ENCODE measurements at places on chromosomes 11 and 22.

- H3K27me3 ChIP-seq: peaks cover 54% of the 10 kb centered on the region
- peaks cover 24% of the 10 kb centered on the region for H3K4me1 ChIP-seq
- no peak overlapping the region for H3K27ac ChIP-seq
- no peak overlapping the region for H3K4me3 ChIP-seq
These were observed 1.1 kb upstream of the PHLDB1 start for GRCh38 chr11:118606157-118606843.

- H3K27ac ChIP-seq: no peak overlapping the region
- H3K36me3 ChIP-seq: peaks cover 32% of the 10 kb centered on the region
- H3K27me3 ChIP-seq: no peaks in the 10 kb centered on the region
- peaks cover 59% of the 10 kb centered on the region for H3K4me1 ChIP-seq
These were observed 3.2 kb downstream of the FUT4 start for GRCh38 chr11:94546886-94547285.

DNA sequence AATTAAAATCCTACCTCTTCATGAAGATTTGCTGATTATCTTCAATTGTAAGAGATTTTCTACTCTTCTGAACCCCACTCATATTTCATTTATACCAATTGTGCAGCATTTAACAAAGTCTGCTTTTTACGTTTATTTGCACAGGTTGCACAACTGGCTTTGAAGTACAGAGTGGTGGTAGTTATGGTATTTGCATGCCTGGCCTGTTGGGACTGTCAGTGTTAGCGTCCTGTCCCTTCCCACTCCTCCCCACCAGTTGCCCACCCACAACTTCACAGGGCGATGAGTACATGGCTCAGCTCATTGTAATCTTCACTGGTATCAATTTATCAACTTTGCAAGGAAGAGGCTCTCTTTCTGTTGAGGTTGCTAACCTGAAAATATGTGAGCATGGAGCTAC, 372.3 kb downstream of the AASDHPPT start:
- no peak for DNase-seq
- no peaks in the 10 kb centered on the region for H3K27me3 ChIP-seq
- peaks cover 35% of the 10 kb centered on the region for H3K4me1 ChIP-seq

DNA sequence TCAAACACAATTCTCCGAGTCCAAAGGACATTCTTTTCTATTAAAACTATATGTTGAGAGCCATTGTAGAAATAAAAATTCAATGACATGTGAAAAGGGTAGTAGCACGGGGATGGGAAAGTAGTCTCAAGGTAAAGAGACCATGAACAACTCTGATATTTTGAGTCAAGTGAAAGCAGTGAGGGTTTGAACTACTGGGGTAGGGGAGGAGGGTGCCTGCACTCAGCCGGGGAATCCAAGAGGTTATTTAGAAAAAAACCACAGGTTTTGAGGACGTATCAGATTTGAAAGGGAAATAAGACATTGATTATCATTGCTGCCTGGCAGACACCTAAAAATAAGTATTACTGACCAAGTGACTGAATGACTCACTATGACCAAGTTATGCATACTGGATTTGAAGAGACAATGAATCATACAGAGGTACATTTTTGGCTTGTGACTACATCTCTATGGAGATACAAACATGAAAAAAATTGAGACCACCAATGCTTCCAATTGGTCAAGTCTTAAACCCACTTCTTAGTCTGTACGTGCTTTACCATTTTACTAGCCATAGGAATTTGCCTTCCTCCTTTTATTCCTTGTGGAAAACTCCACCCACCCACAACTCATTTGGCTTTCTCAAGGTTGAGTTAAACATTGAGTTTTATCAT, 2.2 kb upstream of the OR52H1 start:
- DNase-seq: no peak
- peaks cover 4% of the 10 kb centered on the region for H3K27me3 ChIP-seq
- no peaks in the 10 kb centered on the region for H3K36me3 ChIP-seq
- H3K27ac ChIP-seq: no peak overlapping the region
- no peaks in the 10 kb centered on the region for H3K4me1 ChIP-seq

GRCh38 chr11:73197348-73197747, 20.7 kb upstream of the P2RY2 start:
- H3K4me1 ChIP-seq: no peaks in the 10 kb centered on the region
- H3K27ac ChIP-seq: no peak overlapping the region
- no peaks in the 10 kb centered on the region for H3K36me3 ChIP-seq
- no peak overlapping the region for H3K4me3 ChIP-seq
- DNase-seq: no peak
- H3K27me3 ChIP-seq: no peaks in the 10 kb centered on the region

- H3K36me3 ChIP-seq: no peaks in the 10 kb centered on the region
- H3K4me3 ChIP-seq: no peak overlapping the region
- no peaks in the 10 kb centered on the region for H3K27me3 ChIP-seq
- no peaks in the 10 kb centered on the region for H3K4me1 ChIP-seq
- DNase-seq: no peak
- H3K27ac ChIP-seq: no peak overlapping the region
These were observed 39.0 kb downstream of the PDGFD start for GRCh38 chr11:104124979-104125378.

- no peak for DNase-seq
- no peak overlapping the region for H3K27ac ChIP-seq
- no peaks in the 10 kb centered on the region for H3K27me3 ChIP-seq
- H3K36me3 ChIP-seq: no peaks in the 10 kb centered on the region
- H3K4me1 ChIP-seq: no peaks in the 10 kb centered on the region
These were observed 1290.9 kb downstream of the BRD1 start for GRCh38 chr22:48536541-48537342.

DNA sequence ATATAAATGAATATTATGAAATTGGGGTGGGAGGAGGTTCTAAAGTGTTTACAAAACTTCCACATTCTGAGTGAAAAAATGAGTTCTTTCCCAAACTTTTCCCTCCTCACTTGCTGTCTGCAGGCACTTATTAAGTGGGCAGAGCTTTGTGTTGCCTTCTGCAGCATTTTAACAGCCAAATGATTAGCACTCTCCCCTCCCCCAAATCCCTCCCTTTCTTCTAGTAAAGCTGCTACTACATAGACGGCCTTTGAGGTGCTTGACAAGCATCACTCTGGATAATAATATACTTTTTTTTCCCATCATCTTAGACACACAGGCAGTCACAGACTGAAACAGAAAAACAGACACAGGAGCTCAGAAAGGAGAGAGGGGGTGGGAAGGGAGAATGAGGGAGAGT, 493.5 kb downstream of the DLG2 start:
- no peak overlapping the region for H3K27ac ChIP-seq
- no peak for DNase-seq
- no peak overlapping the region for H3K4me3 ChIP-seq
- H3K36me3 ChIP-seq: no peaks in the 10 kb centered on the region

DNA sequence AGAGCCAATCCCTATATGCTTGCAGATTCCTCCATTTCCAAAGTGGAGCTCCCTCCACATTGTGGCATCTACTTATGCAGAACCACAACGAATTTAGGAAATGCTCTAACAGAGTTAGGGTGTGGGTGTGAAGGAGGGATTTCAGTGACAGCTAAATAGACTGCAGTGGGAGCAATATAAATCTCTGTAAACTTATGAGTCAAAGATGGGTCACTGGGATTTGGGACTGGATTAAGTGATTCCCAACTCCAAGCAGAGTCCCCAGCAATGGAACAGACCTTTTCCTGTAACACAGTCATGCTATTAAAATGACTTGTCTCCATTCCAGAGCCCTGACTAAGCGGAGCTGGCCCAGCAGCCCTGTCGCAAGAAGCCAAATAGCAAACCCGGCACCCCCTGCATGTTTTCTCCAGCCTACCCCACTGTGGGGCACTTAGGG, 36.6 kb downstream of the RPL27A start:
- DNase-seq: no peak
- no peaks in the 10 kb centered on the region for H3K36me3 ChIP-seq
- H3K4me1 ChIP-seq: no peaks in the 10 kb centered on the region
- no peak overlapping the region for H3K27ac ChIP-seq
- no peak overlapping the region for H3K4me3 ChIP-seq

DNA sequence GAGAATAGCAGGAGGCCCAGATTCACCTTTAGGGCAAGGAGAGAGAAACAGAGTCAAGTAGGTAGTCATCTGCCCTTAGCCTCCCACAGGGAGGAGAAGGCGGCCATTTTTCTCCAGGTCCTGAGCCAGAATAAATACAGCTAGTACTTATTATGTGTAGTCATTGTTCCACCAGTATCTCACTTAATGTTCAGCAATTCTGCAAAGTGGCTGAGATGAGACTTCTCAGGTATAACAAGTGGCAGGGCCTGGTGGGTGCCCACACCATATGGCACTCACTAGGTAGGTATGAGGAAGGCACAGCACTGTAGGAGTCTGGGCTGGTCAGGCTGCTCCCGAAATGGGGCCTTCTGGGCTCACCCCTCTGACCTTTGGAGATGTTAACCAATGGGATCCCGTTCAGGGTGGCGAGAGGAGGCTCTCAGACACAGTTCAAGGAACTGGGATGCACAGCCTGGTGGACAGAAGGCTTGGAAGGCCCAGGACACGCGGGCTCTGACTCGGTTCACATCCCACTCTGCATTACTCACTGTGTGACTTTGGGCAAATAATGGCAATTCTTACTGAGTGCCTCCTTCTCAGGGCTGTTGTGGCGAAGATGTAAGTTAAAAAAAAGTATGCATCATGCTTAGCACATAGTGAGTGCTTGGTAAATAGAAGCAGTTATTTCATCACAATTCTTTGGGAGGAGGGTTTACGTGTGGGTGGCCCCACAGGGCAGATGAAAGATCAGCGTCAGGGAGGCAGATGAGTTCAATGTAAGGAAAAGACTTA, 25.1 kb downstream of the RTN4RL2 start:
- no peaks in the 10 kb centered on the region for H3K27me3 ChIP-seq
- DNase-seq: no peak
- H3K4me1 ChIP-seq: peaks cover 12% of the 10 kb centered on the region
- H3K36me3 ChIP-seq: peaks cover 3% of the 10 kb centered on the region

- H3K36me3 ChIP-seq: peaks cover 14% of the 10 kb centered on the region
- H3K27me3 ChIP-seq: no peaks in the 10 kb centered on the region
- peak overlapping the region; percentile 82 for H3K27ac ChIP-seq
- peak; percentile 69 for DNase-seq
These were observed 781 bp downstream of the SIDT2 start for GRCh38 chr11:117179048-117179999.

- no peaks in the 10 kb centered on the region for H3K27me3 ChIP-seq
- no peak for DNase-seq
- H3K36me3 ChIP-seq: no peaks in the 10 kb centered on the region
- no peak overlapping the region for H3K4me3 ChIP-seq
- H3K4me1 ChIP-seq: no peaks in the 10 kb centered on the region
These were observed 128.4 kb upstream of the RAG2 start for GRCh38 chr11:36726420-36726819.

- no peaks in the 10 kb centered on the region for H3K36me3 ChIP-seq
- no peak overlapping the region for H3K4me3 ChIP-seq
- no peak overlapping the region for H3K27ac ChIP-seq
- H3K4me1 ChIP-seq: no peaks in the 10 kb centered on the region
- no peak for DNase-seq
These were observed 34.3 kb upstream of the CSTF3 start for GRCh38 chr11:33195462-33196173.

GRCh38 chr11:72673284-72673942, 809 bp downstream of the PDE2A start:
- H3K27me3 ChIP-seq: peaks cover 24% of the 10 kb centered on the region
- no peak overlapping the region for H3K27ac ChIP-seq
- no peaks in the 10 kb centered on the region for H3K4me1 ChIP-seq
- DNase-seq: peak; percentile 55

- no peaks in the 10 kb centered on the region for H3K36me3 ChIP-seq
- no peaks in the 10 kb centered on the region for H3K27me3 ChIP-seq
- no peak for DNase-seq
- no peak overlapping the region for H3K27ac ChIP-seq
- H3K4me3 ChIP-seq: no peak overlapping the region
- H3K4me1 ChIP-seq: no peaks in the 10 kb centered on the region
These were observed 17.8 kb downstream of the PRRG4 start for GRCh38 chr11:32847511-32847910.

DNA sequence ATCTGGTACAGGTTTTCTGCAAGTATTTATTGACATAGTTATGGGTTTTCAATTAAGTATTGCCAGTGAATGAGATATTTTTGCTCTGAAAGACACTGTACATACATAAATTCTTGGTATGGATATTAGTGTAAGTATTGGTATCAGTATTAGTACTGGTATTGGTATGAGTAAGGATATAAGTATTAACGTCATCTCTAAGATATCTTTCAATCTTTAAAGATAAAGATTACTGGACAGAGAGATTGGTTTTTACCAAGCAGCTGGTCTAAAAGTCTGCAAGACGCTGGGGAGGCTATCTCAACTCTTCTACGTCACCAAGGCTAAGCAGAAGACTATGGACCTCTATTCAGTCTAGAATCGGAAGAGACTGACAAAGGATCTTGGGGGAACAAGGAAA, 234.5 kb downstream of the NXPE2 start:
- H3K27me3 ChIP-seq: no peaks in the 10 kb centered on the region
- no peaks in the 10 kb centered on the region for H3K36me3 ChIP-seq
- H3K27ac ChIP-seq: no peak overlapping the region

DNA sequence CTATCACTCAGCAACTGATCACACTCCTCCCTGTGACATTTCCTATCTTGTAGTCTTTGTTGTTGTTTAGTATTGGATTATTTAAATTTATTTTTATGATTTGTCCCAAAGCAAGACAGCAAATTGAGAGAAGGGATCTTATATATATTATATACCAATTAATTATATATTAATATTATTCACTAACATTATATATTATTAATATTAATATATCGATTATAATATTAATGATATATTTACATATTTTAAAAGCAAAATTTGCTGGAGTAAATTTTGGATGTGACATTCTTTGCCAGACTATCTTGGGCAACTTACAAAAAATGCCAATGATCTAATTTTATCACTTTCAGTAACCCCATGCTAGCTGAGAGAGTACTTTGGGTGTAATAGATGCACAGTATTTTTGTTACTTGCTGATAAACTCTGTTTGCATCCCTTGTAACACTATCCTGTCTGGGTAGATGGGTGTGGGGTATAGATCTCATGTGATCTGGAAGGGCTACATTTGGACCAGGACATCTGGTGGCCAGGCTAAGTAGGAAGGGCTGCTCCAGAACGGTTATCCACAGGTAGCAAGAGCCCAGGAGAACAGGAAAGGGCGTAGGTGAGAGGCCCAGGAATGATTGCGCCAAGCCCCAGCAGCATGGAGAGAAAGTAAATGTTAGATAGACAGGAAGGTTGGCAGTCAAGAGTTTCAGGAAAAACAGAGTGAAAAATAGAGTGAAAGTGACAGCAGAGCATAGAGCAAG, 608.6 kb upstream of the KIRREL3 start:
- H3K36me3 ChIP-seq: no peaks in the 10 kb centered on the region
- no peak overlapping the region for H3K27ac ChIP-seq
- no peak overlapping the region for H3K4me3 ChIP-seq
- no peaks in the 10 kb centered on the region for H3K27me3 ChIP-seq
- DNase-seq: no peak

GRCh38 chr11:72844356-72844755, 30.1 kb downstream of the ATG16L2 start:
- DNase-seq: no peak
- H3K4me1 ChIP-seq: no peaks in the 10 kb centered on the region
- no peak overlapping the region for H3K4me3 ChIP-seq

- no peak for DNase-seq
These were observed 44.5 kb downstream of the TRIOBP start for GRCh38 chr22:37741312-37741795.

GRCh38 chr22:35363566-35364086, 17.3 kb upstream of the HMOX1 start:
- no peak overlapping the region for H3K27ac ChIP-seq
- peaks cover 4% of the 10 kb centered on the region for H3K27me3 ChIP-seq
- no peak for DNase-seq
- no peaks in the 10 kb centered on the region for H3K36me3 ChIP-seq
- H3K4me1 ChIP-seq: no peaks in the 10 kb centered on the region

Measured in DND-41 (cell line).